Esophagus squamous epithelium (tissue), 5 donors: ENCODE measurements at places on chromosomes 13 and 19. TPM values are rescaled to one million over a fixed set of nuclear protein-coding genes. Genes with fewer than 3 reads are reported as not detected.

- no peak for DNase-seq
Observed at GRCh38 chr19:35363001-35363590, 4.8 kb downstream of the FFAR3 start.

- no peak for DNase-seq
Observed at GRCh38 chr13:41332829-41333228, 21.8 kb downstream of the NAA16 start.

DNA sequence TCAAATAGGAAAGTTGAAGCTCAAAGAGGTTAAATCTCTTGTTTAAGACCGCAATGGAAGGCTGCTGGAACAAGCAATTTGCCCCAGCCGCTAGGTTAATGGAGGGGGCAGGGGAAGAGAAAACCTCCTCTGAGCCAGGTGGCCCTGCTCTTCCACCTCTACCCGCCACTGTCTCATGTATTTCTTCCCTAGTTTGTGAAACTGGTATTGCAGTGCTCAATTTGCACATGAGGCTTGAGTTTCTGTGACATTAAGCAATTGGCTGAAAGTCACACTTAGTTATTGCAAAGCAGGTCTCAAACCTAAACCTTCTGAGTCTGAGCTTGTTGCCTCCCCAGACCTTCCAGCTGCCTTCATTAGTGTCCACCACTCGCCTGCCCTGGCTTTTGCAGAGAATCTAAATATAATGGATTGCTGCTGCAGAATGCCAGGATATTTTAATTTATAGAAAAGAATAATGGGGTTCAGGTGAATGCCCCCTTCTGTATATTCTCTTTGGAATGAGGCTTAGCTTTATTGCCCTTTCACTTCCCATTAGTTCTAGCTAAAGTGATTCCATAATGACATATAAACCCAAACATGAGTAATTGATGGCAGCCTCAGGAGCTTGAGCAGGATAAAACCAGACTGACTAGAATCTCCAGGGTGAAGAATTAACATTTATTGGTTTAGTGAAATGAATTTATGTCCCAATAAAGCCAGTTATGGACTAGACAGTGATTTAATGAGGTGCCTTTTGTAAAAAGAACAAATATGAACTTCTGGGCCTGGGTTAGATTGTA lies 27.0 kb upstream of the OLFM4 start:
- DNase-seq: no peak

DNA sequence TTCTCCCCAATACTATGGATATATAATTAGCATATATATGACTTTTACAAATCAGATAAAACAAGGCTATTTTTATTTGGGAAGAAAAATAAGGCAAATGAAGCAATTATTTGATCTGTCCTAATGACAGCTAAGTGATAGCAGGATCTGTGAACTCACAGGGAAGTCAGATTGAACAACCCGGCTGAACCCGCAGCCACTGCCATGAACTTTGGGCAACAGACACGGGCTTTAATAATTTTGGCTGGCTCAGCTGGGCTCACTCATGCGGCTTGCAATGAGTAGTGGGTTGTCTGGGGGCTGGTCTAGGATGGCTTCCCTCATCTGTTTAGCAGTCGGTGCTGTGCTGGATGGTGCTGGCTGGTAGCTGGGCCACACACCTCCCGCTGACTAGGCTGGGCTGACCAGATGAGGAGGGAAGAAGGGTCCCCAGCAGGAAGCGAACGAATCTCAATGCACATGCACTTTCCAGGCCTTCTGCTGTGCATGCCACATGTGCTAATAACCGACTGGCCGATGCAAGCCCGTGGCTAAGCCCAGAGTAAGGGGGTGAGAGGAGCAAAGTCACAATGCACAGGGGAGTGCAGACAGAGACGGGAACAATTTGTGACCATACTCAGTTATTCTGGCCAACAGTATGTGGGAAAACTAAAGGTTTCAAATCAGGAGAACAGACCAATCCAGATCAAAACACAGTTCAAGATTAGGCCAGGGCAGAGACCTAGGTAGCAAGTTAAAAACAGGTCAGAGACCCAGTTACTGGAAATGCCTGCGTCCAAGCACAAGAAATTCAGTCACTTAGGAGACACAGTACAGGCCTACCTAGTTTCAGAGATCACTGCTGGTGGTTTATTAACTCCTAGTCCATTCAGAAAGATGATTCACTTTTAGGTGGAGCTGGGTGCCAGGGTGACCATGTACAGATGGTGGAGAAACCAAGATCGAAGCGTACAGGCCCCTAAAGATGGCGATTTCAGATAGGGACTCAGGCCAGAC lies 22.3 kb downstream of the CRYL1 start:
- no peak for DNase-seq

DNA sequence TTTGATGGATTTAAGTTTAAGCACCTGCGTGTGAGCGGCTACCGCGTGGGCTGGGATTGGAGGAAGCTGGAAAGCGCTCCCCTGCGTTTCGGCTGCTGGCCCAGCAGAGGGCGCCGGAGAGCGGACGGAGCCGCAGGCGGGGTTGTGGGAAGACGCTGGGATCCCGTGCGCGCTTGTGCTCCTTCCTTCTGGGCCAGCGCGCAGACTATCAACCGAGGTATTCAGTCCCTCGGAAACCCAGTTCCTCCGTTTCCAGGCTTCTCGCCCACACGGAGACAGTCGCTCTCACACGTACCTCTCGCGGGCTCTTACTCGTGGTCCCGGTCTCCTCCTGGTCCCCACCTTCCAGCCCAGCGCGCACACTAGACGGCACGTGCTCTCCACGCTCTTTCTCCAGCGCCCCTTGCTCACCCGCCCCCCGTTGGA lies 28.8 kb downstream of the EPN1 start:
- DNase-seq: no peak

DNA sequence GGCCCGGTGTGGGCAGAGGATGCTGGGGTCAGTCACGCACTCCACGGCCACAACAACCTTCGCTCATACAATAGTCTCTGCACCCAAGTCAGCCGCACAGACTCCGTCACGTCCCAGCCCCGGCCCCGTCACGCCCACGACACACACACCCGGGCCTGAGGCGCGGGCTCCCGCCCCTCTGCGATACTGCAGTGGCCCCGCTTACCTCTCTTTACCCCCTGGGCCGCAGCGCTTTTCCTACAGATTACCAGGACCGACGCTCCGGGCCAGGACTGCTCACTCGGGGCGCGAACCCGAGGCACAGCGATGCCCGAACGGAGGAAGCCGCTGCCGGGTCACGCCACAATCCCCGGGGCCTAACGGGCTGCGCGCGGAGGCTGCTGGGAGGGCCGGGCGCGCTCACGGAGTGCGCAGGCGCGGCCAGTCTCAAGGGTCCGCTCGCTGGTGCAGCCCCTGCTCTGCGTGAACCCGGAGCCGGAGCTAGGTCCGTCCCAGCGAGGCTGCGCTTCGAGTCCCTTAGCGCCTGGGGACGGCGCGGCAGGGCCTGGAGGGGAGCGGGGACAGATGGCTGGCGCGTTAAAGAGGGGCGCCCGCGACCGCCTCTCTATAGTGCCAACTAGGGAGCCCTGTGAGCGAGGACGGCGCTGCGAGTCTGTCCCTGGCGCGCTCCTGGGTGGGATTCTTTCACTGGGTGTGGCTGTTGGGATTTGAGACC lies at the start of gene ZFP82:
Gene ZFP82, minus strand, starts transcription at position 358 of the 715 bp plus-strand sequence. CDS start 8,855 bp downstream, outside the sequence.
- peak; percentile 7 for DNase-seq

- no peak for DNase-seq
Observed at GRCh38 chr13:95474992-95475391, 77.5 kb upstream of the CLDN10 start.

GRCh38 chr13:108533842-108534241 lies 95.6 kb upstream of the MYO16 start:
- no peak for DNase-seq

DNA sequence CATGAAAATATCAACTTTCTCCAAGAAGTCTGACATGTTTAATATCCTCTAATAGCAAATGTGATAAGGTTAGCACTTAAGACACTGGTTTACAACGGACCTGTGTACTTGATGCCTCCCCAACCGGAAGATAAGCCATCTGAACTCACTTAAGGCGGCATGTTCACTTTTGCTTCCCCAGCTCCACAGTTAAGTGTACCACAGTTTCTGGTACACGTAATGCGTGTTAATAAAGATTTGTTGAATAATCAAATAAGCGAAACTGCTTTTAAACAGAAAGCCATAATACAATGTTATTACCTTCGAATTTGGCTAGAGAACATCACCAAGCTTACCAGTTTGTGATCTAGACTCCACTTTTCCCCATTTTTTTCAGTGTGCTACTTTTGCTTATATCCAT lies 1.4 kb upstream of the PAN3 start:
- DNase-seq: no peak

GRCh38 chr19:50432221-50433028 lies at the start of gene MYBPC2:
TSS of gene MYBPC2 (plus strand) at chr19:50432892. CDS start at chr19:50432954, 62 bp downstream.
- DNase-seq: no peak

- no peak for DNase-seq
Observed at GRCh38 chr13:113002206-113002912, 33.3 kb downstream of the MCF2L start.

DNA sequence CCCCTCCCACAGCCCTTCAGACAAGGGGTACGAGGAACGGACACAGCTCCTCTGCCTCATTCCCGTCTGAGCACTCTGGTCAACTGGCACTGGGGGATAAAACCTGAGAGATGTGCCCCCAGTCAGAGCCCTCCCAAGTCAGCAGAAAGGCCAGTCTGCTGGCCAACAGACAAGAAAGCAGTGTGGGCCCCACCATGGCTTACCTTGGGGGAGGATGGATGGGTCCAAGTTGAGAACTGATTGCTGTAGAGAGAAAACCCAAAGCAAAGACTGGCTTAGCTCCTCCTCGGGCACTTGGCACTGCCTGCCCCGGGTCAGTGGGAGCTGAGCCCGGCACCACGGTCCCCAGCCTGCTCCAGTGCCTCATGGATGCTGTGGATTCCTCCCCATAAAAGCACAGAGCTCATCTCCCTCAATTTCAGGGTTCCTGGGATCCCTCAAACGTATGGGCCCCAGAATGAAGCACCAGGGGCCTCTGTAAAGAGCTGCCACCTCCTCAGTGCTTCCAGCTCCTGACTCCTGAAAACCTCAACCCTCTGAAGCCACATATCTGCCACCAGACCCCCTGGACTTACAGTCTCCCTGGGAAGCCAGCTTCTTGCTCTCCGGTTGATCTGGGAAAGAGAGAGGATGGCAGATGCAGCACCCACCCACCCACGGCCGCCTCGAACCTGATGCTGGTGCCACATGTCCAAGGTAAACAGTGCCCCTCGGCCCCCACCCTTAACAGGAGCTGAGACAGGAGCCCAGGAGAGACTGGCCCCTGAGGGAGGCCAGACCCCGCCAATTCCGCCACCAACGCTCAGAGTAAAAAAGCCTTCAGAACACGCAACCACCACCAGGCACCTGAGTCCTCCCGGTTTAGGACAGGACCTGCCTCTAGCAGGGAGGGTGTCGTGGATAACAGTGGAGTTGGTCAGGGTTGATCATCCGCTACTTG lies 3.3 kb downstream of the KHSRP start:
- no peak for DNase-seq

DNA sequence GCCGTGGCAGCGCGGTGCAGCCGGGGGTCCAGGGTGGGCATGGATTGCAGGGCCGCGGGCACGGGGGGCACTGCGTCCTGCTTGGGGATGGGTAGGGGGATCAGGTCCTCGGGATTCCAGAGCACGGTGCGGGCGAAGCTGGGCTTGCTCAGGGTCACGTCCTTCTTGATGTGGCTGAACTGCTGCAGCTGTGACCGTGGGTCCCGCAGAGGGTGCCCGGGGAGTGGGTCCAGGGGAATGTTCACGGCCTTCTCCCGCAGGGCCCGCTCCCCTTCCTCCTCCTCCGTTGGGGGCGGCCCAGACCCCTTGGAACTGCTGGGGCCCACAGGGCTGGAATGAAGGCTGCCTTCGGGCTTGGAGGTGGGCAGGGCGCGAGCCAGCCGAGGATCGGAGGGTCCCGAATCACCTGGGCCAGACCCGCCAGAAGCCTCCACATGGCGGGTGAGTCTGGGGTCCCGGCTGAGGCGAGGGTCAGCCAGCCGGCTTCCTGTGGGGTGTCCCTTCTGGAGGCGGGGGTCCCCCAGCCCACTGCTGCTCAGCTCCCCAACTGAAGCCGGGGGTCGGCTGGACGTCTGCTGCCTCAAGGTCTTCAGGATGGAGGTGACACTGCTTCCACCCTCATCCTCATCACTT lies 18.9 kb upstream of the TMEM160 start:
- DNase-seq: no peak

GRCh38 chr19:45528149-45528743 lies 21.0 kb downstream of the VASP start:
- no peak for DNase-seq

DNA sequence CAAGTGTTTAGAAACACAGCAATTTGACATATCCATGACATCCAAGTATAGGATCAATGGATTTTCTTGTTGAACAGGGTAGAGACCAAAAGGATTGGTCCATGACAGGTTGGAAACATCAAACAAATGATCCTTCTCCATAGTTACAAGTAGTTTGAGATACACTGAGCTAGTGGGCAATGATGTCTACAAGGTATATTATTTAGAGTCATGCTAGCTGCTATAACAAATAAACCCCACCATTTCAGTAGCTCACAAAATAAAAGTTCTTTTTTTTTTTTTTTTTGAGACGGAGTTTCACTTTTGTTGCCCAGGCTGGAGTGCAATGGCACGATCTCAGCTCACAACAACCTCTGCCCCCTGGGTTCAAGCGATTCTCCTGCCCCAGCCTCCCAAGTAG lies 4.9 kb upstream of the HAUS5 start:
- DNase-seq: no peak

DNA sequence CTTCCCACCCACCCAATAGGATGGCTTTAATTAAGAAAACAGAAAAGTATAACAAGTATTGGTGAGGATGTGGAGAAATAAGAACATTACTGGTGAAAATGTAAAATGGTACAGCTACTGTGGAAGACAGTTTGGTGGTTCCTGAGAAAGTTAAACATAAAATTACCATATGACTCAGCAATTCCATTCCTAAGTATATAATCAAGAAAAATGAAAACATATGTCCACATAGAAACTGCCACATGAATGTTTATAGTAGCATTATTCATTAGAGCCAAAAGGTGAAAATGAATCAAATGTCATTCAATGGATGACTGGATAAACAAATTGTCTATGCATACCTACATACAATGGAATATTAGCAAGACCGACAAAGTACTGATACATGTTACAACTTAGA lies 16.9 kb downstream of the DZIP1 start:
- no peak for DNase-seq

- no peak for DNase-seq
Observed at GRCh38 chr19:5536337-5536894, 31.3 kb downstream of the TINCR start.

Gene MUC16
- total RNA-seq: under 0.01 TPM

Gene PET100
- total RNA-seq: 25.2 TPM

Gene PEAK3
- not detected for total RNA-seq

Gene KIR3DL2
- total RNA-seq: not detected

Gene DMKN
- total RNA-seq: 274 TPM

Gene KIR2DL1
- total RNA-seq: not detected

Gene ZNF682
- total RNA-seq: 3.1 TPM

Gene SLC8A2
- total RNA-seq: not detected

Gene TIMM44
- total RNA-seq: 52.6 TPM

Gene KCNJ14
- 0.57 TPM for total RNA-seq
